ENCODE measurements at places on chromosomes 3 and 15.

DNA sequence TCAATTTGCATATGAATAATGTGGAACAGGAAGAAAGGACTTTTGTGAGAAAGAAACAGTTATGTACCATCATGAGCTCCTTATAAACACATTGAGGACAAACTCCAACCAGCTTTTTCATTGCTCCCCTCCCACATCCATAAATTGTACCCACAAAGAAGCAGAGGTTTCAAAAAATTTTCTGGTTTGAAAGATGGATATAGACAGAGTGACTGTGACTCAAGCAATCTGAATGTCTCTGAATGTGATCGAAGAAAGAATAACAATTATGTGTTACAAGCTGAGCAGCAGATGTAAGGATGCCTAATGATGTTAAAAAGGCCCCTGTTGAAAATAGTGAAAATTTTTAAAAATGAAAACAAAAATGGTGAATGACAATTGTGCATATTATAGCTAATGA lies 127.4 kb downstream of the TFG start:
- DNase-seq, result no peak

DNA sequence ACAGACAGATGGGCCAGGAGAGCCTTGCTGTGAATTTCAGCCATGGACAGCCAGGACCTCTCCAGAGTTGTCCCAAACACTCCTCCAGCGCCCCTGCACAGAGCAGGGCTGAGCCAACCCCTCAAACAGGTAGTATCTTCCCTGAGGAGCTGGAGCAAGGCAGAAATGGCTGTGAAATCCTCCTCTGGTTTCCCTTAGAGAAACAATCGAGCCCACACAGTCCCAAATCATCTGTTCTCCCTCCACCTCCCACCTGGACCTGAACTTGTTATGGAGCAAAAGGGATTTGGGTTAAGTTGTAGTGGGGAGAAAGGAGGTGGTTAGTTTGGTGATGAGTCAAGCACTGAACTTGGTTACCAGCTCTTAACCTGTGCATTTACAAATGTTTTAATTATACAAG lies 205.7 kb upstream of the BHLHE40 start:
- no peak for DNase-seq

GRCh38 chr3:123067689-123068600 lies 1.1 kb downstream of the PDIA5 start:
- no peak for DNase-seq

GRCh38 chr3:125069968-125070745 lies 14.4 kb upstream of the HEG1 start:
- no peak for DNase-seq

GRCh38 chr3:116059421-116060096 lies 385.7 kb downstream of the LSAMP start:
- DNase-seq, result no peak

DNA sequence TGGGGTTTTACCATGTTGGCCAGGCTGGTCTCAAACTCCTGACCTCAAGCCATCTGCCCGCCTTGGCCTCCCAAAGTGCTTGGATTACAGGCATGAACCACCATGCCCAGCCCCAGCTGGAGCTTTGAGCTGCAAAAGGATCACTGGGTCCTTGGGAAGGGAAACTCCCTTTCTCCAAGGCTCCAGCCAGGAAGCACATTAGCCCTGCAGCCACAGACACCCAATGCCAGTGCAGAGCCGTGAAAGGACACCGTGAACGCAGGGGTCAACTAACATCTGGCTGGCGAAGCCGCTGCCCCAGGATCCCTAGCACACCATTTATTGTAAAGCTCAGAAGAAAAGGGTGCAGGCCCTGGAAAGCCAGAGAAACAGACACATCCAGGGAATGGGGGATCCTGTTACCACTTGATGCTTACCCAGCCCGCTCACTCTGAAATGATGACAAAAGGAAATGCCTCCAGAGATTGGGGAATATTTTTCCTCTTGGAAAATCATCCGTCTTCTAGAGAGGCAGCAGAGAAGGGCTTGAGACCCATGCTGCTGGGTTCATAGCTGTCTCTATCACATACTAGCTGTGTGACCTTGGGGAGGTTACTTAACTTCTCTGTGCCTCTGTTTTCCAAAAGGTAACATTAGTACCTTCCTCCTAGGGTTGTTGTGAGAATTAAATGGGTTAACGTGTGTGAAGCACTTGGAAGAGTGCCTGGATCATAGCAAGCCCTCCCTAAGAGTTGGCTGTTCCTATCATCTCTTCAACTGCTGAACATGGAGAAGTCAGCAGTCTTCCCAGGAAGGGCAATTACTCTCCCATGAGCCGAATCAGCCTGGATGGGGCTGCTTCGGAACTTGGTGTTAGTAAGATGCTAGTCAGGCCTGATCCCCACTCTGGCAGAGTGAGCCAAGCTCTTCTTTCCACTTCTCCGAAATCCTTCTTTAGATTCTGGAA lies 40.8 kb downstream of the LMCD1 start:
- DNase-seq, result no peak

- DNase-seq, result no peak
Observed at GRCh38 chr3:37400945-37401344, 226.6 kb upstream of the LRRFIP2 start.

DNA sequence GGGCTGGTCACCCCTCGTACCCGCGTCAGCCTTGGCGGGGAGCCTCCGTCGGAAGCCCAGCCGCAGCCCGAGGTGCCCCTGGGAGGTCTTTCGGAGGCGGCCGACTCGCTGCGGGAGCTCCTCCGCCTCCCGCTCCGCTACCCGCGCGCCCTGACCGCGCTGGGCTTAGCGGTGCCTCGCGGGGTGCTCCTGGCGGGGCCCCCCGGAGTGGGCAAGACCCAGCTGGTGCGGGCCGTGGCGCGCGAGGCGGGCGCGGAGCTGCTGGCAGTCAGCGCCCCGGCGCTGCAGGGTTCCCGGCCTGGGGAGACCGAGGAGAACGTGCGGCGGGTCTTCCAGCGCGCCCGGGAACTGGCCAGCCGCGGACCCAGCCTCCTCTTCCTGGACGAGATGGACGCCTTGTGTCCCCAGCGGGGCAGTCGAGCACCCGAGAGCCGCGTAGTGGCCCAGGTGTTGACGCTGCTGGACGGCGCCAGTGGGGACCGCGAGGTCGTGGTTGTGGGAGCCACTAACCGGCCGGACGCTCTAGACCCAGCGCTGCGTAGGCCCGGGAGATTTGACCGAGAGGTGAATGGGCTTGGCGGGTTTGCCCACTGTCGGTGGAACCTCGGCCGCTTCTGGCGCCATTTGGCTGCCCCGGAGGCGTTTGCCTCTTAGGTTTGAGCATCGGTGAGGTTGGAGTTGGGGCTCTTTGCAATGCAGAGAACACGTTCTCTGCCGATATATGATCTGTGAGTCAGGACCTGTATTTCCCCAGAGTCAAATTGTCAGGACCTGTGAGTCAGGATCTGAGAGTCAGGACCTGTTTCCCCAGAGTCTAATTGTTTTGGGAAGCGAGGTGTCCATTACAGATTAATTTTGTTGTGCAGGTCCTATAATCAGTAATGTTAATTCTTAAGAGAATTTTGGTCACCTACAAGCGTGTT lies 24.9 kb upstream of the GATM start:
- peak; percentile 5 for DNase-seq

DNA sequence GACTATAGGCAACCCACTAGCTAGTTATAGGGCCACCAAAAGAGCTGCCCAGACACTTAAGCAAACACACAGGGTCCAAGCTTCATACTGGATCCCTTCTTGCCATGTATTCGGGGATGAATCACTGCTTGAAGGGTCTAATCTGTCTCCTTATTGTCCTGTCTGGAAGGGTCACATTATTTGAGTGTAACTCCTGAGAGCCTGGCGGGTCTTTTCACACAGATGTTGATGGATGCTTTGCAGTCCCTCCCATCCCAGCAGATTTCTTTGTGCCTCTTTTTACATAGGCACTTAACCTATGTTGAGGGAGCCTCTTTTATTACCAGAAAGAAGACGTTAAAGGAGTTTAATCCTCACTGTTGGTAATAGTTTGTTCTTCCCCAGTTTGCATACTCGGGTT lies 56.6 kb downstream of the BBX start:
- DNase-seq, result no peak

DNA sequence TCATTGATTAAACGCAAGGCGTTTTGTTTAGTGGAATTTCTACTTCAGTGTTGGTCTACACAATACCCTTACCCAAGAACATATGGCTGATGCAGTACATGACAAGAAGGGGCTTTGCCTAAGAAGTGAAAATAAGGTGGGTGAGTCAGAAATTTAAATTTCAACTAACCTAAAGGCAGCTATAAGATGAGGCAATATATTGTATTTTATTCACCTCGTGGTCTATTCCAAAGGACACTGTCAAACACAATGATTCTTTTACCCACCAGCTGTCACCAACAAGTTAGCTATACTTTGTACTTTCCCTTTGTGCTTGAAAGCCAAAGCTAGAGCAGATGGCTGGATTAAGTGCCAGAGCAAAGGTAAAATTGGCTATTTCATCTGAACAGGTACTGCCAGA lies 10.9 kb upstream of the SETMAR start:
- no peak for DNase-seq

DNA sequence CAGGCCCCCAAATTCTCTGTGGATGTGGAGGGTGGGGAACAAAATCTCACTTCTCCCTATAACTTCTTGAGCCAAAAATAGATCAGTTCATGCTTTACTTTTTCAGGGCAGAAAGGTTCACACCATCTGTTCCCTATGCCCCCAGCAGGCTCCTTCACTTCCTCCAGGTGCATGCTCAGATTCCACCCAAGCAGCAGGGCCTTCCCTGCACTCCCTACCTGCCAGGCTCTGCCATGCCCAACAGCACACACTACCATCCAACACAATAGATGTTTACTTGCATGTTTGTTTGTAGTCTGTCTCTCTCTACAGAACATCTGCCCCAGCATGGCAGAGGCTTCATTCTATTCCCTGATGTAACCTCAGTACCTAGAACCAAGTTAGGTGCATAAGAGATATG lies 43.3 kb downstream of the GABRB3 start:
- no peak for DNase-seq

DNA sequence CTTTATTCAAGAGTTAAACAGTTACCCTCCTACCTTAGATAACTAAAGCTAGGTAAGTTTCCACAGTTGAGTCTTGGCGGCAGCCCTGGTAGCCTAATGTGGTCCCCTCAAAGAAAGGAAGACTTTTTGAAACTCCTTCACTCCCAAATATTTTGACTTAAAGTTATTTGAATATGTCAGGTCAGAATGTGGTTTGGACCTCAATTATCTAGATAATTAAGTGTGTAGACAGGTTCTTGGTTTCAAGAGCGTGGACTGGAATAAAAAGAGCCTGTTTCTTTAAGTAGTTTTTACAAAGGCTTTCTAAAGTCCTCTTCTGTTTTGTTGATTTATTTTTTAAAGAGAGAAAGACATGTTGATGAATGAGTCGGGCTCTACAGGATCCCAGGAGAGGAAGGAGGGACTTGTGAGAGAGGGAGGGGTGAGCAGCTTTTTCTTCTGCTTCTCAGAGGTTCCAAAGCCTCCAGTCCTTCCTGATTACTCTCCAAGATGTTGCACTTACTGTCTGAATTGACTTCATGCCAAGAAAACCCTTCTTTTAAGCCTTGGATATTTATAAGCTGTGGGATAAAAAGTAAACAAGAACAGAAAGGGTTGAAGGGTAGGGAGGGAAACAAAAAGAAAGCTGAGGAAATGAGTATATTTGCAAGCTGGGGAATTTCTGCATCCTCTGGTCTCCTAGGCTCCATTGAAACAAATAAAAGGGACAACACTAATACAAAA lies 457.4 kb downstream of the IGSF11 start:
- no peak for DNase-seq

GRCh38 chr3:45318689-45319088 lies 69.7 kb upstream of the LARS2 start:
- no peak for DNase-seq

GRCh38 chr15:80588801-80589200 lies 106.3 kb upstream of the ABHD17C start:
- DNase-seq, result no peak

GRCh38 chr3:184231671-184232070 lies 2.3 kb downstream of the VWA5B2 start:
- DNase-seq, result no peak

DNA sequence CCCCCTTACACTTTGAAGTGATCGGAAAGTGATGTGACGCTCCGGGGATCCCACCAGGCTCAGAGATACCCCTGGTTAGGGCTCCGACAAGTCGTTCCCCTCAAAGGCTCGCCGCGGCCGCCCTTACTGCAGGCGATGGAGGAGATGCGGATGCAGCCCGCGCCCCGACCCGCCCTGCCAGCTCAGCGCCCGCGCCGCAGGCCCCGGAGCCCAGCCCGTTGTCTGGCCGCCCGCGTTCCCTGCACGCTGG lies 228 bp downstream of the GLT8D1 start:
- no peak for DNase-seq

- DNase-seq, result no peak
Observed at GRCh38 chr15:32774022-32774421, 56.2 kb downstream of the GREM1 start.

DNA sequence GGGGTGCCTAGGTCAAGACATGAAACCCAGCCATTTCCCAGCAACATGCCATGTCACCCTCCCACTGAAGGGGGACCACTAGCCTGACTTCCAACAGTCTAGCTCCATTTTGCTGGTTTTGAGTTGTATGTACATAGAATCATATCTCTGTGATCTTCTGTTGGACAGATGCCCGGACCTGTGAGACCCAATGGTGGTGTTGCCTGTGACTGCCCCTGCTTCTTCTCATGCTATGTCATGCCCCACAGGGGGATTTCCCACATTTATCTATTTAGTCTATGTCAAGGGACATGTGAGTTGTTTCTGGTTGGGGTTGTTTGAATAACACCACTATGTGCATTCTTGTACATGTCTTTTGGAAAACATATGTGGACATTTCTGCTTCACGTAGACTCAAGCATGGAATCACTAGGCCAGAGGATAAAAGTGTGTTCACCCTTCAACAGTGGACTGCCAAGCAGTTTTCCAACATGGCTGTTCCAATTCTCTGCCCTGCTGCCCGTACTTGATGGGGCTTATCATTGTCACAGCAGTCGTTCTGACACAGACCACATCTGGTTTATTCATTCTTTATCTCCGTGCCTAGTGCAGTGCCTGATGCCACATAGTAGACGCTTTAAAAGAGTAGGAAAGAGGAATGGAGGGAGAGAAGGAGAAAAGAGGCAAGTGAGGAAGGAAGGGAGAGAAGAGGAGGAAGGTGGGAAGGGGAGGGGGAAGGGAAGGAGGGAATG lies 114.4 kb downstream of the TPRA1 start:
- no peak for DNase-seq

DNA sequence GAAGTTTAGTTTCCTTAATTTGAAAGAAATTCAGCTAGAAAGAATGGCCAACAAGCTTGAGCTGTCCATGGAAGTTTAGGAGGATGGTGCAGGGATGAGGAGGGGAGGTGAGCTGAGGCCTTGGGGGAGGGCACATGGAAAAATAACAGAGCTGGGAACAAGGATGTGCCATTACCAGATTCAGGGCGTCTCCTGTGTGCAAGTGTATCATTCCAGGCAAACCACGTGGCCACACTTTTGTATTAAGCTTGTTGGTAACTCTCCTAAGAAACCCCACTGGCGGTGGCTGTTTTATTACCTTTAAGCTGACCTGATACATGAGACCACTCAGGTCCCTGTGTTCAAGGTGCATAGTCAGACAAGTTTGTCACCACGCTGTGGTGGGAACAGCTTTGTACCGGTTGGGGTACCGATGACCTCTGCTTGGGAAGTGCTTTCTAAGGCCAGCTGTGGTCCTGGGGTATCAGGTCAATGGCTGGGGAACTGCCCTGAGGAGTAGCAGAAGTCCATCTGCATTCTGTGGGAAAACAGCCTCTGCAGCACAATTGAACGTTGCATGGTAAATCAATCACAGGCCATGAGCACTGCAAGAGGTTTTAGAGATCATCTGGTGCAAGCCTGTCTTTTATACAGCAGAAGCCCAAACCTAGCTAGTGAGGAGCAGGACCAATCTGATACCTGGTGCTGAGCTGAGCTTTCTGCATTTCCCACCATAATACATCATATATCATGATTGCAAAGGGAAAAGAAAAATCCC lies 235.5 kb downstream of the THSD4 start:
- no peak for DNase-seq

GRCh38 chr15:99449514-99449913 lies 116.3 kb upstream of the MEF2A start:
- DNase-seq, result no peak

All from stimulated activated CD4-positive, alpha-beta T cell treated with anti-CD3 and anti-CD28 coated beads, Interleukin-15, amount 100 ng/mL, for 1 hour (primary cell).